ENCODE measurements at places on chromosomes 5 and 9.

DNA sequence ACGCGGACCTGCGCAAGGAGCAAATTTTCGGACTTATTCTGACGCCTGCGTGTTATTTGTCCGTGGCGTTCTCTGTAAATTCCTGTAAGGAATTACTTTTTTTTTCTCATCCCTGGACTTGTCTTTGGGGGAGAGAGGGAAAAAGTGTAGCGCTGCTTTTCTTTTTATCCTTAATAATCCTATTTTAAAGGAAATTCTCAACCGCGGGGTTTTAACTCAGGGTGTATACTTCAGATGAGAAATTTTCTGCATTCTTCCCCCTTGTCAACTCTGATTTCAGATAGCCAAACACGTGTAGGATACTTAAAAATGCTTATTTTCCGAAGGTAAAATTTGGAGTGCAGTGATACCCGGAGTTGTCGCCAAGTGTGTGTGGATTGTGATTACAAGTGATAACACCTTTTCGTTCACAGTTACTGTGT, 853 bp downstream of the DCP2 start:
- DNase-seq: peak; percentile 19

DNA sequence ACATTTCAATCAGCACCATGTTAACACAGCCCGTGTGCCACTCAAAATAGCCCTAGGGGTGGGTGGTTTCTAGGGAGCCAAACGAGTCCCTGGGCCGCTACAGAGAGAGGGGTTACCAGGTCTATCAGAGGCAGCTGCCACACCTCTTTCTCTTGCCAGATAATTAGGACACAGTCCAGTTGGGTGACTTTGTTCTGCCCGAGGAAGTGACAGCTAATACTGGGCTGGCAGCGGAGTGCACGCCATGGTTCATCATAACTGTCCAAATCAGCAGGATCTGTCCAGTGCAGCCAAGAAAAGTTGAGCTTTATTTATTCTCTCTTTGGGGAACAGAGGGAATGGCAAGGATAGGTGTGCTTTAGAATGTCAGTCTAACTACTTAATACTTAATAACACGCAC, 583.8 kb downstream of the BRINP1 start:
- no peak for DNase-seq

- DNase-seq: no peak
Observed at GRCh38 chr9:3516667-3517330, 9.0 kb downstream of the RFX3 start.

DNA sequence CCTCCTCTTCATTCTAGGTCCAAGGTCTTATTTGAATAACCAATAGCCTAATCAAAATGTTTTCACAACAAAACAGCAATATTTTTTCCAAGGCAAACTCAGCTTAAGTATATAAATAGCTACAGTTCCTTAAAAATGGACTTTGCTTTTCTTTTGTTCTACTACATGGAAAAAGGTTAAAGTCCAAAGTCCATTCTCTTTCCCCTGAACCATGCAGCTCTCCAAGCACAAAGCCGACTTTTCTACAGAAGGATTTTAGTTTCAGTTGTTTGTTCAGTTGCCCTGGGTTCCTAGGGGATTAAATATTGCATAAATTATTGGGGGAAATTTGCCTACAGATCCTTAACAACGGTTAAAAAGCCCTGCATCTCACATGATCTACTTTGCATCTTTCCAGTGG, 677.0 kb upstream of the KLF4 start:
- no peak for DNase-seq

- DNase-seq: no peak
Observed at GRCh38 chr5:18576586-18576985, 942.3 kb downstream of the TAF11L14 start.

DNA sequence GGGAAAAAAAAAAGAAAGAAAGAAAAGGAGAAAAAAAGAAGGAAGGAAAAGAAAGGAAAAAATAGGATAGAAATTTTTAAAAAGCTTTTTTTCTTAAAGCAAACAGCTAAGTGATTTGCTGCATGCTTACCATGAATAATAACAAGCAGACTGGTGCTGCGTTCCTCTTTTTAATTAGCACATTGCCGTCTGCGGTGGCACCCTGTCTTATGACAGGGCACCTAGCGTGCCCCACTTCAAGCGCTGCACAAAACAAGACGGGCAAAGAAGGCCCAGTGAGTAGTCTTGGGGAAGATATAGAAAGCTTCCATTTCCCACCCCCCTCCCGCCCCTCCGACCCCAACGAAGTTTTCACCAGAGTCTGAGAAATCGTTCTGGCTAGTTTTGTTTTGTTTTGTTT, 513.9 kb downstream of the ZNF608 start:
- no peak for DNase-seq

DNA sequence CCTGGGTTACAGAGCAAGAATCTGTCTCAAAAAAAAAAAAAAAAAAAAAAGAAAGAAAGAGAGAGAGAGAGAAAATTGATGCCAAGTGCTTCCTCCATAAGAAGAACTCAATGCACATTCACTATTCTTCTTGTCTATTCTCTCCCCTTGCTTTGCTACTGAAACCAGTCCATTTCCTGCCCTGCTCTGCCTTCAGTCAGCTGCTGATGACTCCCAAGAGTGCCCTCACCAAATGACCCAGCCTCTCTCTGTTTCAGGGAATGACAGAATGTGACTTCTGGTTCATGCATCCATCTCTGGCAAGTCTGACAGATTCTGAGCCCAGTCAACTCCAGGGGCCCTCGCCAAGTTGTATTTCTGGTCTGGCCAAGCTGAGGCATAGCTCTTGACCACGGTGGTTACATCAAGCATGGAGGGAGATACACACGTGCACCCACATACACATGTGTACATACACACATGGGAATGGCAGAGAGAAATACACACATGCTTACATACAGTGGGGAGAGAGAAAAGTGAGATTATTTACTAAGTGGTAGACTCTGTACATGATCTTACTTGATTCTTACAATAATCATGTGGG, 106.2 kb downstream of the NSG2 start:
- DNase-seq: no peak

DNA sequence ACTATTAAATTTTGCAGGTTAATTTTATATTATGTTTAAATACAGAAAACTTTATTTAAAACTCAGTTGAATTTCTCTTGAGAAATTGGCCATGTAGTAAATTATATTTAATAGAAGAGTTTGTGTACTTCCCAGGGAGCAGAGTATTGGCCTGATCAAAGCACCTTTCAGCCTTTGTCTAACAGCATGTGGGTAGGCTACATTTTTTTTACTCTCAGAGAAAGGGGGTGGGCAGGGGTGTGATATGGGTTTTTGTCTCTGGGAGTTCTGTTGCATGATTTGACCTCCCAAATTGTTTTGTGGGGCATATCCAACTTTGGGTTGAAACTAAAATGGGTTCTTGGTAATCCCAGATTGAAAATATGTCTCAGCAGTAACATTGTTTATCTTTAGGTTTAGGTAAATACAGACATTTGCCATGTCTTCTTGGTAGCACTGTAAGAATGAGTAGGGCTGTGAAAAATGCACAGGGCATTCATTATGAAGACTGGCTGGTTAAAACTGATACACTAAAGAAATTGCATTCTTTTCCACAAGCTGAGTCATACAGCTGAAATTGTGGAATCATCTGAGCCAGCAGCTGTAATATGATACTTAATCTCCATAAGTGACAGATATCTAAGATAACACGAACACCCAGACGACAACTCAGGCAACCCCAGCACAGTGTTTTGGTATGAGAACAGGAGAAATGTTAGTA, 75.4 kb upstream of the CDKN2B start:
- peak; percentile 93 for DNase-seq

DNA sequence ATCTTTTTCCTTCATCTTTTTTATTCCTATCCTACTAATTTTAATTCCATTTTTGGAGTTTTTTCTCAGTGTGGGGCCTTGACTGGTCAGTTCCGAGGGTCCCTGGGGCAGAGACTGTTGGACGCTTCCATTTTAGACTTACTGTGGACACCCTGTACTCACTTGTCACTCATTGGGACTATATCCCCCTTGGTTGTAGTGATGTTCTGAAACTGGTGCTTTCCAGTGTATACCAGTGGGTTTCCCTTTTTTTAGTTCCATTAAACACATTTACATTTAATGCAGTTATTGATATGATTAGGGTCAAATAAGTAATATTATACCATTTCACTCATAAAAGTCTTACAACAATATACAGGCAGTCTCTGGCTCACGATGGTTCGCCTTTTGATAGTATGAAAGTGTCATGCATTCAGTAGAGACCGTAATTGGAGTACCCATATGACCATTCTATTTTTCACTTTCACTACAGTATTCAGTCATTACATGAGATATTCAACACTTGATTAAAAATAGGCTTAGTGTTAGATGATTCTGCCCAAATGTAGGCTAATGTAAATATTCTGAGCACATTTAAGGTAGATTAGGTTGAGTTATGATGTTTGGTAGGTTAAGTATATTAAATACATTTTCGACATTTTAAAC, 46.0 kb downstream of the CNOT6 start:
- no peak for DNase-seq

GRCh38 chr5:137714946-137715345, 20.9 kb downstream of the KLHL3 start:
- DNase-seq: no peak

- DNase-seq: peak; percentile 56
Observed at GRCh38 chr5:145157841-145158240, 677.3 kb downstream of the PRELID2 start.

DNA sequence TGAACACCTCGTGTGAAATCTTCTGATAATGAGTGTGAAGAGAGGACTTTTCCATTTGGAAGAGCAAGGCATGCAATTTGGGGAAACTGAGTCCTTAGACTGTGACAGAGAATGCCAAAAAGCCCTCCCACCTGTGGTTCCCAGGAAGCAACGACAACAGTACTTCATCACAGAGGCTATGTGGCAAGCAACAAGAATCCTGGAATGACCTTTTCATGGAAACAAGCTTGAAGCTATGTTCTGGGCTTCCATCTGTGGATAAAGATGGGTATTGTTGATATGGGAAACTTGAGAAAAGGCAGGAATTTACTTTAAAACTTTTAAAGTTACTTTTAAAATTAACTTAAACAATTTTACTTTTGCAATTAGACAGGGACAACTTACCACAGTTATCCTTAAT, 131.2 kb upstream of the ANKH start:
- no peak for DNase-seq

DNA sequence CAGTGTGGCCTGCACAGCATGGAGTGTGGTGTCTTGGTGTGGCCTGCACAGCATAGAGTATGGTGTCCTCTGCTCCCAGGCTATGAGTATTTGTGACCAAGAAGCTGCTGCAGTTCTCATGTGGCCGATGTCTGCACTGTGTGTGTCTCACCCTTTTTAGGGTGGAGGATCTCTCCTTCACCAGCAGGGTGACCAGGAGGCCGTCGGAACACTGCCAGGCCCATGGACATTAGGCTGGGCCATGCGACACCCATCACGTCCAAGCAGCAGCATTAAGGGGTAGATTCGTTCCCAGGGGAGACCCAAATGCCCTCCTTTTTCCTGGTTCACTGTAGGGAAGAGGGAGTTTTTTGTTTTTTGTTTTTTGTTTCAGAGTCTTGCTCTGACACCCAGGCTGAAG, 115.3 kb upstream of the SPIN1 start:
- DNase-seq: no peak

DNA sequence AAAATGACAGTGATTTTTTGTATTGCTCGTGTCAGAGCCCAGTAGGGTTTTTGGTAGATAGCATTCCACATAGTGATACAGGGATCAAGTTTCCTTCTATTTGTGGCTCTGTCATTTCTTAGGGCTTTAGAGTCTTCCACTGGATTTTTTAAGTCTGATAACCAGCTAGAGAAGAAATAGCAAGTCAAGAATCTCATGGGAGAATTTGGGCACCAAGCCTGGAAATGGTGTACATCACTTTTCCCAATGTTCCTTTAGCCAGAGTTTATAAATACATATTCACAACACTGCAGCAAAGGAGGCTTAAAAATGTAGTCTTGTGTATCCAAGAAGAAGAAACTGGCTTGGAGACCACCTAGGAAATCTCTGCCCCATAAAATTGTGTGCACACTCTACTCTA, 647.1 kb upstream of the KLF4 start:
- no peak for DNase-seq

DNA sequence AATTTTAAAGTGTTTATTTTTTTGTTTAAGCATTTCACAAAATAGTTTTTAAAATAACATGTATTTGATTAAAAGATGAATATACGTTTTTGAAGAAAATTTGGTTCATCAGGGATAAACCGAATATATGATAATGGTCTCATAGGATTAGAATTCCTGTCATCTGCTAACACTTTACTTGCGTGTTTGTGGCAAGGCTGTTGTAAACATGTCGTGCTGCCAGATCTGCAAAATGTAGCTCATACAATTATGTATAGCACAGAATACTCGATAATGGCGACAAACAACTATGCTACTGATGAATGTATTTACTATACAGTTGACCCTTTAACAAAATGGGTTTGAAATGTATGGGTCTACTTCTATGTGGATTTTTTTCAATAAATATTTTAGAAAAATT, 7.2 kb upstream of the TXNDC8 start:
- no peak for DNase-seq

- no peak for DNase-seq
Observed at GRCh38 chr5:120039111-120039510, 409.8 kb downstream of the FAM170A start.

DNA sequence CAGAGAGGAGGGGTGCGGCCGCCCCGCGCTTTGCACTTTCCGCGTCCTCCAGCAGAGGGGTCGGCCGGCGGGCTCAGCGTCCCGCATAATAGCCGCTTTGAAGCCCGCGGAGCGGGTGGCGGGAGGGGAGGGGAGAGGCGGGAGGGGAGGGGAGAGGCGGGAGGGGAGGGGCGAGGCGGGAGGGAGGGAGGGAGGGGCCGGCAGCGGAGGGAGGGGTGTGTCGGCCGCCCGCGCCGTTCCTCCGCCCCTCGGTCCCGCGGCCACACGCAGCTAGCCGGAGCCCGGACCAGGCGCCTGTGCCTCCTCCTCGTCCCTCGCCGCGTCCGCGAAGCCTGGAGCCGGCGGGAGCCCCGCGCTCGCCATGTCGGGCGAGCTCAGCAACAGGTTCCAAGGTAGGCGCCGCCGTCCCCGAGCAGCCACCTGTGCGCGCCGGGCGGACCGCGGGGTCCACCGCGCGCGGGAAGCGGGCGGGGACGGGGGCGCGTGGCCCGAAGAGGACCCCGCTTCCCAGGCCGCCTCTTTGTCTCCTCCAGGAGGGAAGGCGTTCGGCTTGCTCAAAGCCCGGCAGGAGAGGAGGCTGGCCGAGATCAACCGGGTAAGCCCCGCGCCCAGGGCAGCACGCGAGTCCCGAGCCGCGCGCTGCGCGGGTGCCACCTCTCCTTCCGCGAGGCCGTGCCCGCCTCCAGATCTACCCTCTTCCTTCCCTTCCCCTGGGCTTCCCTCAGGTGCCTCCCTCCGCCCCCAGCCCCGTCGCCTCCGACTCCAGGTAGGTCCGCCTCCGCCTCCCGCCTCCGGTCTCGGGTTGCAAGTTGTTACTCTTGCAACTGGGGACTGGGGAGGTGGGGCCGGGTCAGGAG, at the start of gene AIF1L:
TSS of gene AIF1L (plus strand) at position 263 of the 857 bp plus-strand sequence. CDS start at position 362, 99 bp downstream.
- DNase-seq: no peak

GRCh38 chr5:135433681-135434426, 13.3 kb downstream of the DCANP1 start:
- DNase-seq: peak; percentile 53

DNA sequence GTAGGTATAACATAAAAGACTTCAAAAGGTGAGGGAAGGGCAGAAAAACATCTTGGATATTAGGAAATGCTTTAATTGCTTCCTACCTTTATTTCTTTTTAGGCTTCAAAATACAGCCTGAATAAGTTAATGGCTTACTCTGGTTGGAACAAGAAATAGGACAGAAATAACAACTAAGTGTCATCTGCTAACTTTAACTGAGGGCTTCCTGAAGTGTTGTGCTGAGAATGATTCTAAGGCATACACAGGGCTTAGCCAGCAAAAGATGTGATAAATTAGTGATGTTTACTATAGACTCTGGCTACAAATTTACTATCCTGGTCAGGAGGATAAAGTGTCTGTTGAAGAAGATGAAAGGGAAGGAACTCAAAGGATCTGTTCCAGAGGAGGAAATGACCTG, 34.2 kb downstream of the ABHD17B start:
- DNase-seq: no peak

GRCh38 chr9:129518074-129518473, 102.8 kb downstream of the C9orf50 start:
- DNase-seq: no peak
